ENCODE measurements at places on chromosomes 3 and 15. TPM values are rescaled to one million over a fixed set of nuclear protein-coding genes. Genes with fewer than 3 reads are reported as not detected.

The ST3GAL6 gene
- 41.8 TPM for total RNA-seq

GRCh38 chr3:51669241-51670052, 1.6 kb upstream of the TEX264 start:
- peak; percentile 89 for DNase-seq

- no peak for DNase-seq
Observed at GRCh38 chr3:100900671-100901335, 92.4 kb downstream of the ABI3BP start.

The FBXO40 gene
- total RNA-seq = 0.03 TPM

DNA sequence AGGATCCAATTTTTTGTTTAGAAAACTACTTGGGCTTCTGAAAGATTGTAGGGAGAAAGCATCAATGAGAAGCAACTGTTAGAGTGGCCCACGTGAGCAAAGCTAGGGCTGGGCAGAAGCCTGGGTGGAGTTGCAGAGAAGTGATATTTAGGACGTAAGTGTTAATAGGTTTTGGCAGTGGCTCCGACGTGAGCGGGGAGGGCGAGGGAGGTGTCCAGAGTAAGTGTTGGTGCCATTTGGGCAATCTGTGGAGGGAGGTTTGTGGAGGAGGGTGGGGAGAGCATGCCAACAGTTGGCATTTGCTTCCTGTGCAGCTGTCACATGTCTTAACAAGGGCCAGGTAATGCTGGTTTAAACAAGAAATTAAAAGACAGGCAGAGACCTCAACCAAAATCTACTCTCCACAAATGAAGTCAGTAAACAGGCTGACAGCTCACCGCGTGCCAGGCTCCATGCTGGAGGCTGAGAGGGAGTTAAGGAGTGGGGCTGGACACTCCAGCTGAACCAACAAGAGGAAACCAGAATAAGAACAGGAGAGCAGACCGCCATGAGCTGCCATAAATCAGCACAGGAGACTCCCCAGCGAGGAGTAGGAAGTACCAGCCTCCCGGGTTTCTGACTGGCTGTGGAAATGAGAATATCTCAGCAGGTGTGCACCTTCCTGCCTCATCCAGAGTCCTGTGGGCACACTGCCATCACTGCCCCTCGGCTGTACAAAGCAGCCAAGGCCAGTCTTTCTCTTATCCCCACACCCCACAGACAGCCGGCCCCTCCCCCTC, 232.6 kb downstream of the ABHD5 start:
- no peak for DNase-seq

DNA sequence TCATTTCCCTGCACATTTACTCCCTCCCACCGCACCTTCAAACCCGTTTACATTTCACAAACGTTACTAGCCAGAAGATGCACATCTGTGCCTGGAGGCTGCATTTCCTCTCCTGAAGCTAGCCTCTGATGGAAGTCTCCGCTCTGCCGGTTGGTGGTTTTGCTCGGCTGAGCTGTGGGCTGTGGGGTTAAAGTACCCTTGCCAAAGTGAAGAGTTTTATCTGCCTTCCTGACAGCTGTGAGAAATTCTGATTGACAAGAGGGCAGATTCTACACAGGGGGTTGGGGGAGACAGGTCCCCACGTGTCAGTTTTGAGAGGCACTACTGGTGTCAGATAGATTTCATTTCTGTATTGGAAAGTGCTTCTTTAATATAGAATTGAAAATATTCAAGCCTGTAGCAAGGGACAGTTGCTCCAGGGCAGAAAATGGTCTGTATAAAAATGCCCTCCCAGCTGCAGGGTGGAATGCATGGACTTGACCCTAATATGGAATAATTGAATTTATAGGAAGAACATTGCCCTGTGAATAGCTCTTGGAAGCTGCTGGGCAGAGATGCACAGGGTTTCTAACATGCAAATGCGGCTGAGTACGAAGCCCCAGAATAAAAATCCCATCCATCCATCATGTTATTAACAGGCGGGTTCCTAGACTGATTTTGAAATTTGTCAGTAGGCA, 201.1 kb upstream of the RGMA start:
- no peak for DNase-seq

The MTHFS gene
- 164 TPM for total RNA-seq

- DNase-seq = peak; percentile 79
Observed at GRCh38 chr15:96331945-96332636, 1.6 kb downstream of the NR2F2 start.

DNA sequence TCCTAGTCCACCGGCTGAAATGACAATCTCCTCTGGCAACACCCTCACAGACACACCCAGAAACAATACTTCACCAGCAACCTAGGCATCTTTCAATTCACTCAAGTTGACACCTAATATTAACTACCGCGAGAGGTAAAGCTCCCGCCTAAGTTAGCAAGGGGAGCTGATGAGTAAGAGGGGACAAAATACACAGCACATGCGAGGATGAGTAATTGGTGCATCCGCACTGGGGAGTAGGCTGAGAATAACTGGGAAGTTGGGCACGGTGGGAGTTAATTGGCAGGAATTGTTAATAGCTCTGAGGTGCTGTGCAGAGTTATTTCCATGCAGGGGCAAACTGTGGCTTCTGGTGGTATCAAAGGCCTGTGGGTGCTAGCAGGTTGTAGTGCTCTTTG, 14.5 kb upstream of the PLD1 start:
- no peak for DNase-seq

- DNase-seq = no peak
Observed at GRCh38 chr3:32453346-32453745, 49.3 kb downstream of the CMTM6 start.

The CCR8 gene
- not detected for total RNA-seq
